ENCODE measurements at places on chromosomes 16 and 17.

GRCh38 chr16:2237493-2238149 lies 1.4 kb downstream of the DNASE1L2 start:
- no peak for DNase-seq

DNA sequence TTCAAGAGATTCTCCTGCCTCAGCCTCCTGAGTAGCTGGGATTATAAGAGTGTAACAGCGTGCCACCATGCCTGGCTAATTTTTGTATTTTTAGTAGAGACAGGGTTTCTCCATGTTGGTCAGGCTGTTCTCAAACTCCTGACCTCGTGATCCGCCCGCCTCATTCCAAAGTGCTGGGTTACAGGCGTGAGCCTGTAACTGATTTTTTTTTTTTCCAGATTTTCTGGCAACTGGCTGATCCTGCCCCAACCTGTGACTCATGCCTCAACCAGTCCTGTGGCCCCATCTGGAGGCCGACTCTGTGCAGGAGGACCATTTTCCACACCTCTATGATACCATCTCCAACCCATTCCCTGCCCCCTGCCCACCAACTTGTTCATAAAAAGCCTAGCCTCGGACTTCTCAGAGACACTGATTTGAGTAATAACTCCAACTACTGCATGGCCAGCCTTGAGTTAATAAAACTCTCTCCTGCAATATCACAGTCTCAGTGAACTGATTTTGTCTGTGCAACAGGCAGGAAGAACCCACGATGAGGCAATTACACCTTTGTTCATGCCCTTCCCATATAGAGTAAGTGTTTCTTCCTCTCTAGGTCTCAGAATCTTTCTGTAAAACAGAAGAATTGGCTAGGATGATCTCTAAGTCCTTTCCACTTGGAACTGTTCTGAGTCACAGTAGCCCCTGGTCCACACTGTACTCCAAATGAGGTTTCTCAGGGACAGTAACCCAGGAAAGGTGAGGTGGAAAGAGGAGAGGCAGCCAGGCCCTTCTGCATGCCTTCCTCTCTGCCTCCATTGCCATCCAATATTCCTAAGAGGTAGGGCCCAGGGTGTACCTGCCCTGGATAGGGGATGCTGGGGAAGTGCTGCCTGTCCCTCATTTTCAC lies 8.8 kb upstream of the CNOT1 start:
- DNase-seq: peak; percentile 27

DNA sequence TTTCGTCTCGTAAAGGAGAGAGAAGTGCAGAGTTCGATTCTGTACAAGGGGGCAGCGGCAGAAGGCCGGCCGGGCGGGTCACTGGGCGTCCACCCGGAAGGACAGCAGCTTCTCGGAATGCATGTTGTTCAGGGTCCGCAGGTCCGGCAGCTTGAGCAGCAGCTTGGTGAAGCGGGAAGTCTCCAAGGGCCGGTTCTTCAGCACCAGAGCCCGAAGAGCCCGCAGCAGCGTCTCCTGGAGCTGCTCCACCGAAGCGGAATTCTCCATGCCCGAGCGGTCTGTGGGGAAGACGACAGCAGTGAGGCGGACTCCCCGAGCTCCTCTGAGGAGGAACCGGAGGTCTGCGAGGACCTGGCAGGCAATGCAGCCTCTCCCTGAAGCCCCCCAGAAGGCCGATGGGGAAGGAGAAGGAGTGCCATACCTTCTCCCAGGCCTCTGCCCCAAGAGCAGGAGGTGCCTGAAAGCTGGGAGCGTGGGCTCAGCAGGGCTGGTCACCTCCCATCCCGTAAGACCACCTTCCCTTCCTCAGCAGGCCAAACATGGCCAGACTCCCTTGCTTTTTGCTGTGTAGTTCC lies 7.3 kb downstream of the NR1D1 start:
- peak; percentile 15 for DNase-seq

DNA sequence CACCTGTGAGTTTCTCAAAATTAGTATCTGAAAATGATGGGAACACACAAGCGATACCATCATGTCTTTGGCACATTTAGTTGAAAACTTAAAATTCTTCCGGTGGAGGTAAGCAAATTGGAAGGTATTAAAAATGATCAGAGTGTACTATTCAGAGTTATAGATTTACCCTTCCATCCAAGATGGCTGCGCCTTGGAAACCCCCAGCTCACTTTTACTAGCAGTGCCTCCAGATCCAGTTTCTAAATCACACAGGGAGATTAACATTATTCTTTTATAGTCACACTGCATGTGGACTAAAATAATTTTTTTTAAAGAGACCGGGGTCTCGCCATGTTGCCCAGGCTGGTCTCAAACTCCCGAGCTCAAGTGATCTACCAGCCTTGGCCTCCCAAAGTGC lies 15.0 kb downstream of the PITPNC1 start:
- DNase-seq: no peak

DNA sequence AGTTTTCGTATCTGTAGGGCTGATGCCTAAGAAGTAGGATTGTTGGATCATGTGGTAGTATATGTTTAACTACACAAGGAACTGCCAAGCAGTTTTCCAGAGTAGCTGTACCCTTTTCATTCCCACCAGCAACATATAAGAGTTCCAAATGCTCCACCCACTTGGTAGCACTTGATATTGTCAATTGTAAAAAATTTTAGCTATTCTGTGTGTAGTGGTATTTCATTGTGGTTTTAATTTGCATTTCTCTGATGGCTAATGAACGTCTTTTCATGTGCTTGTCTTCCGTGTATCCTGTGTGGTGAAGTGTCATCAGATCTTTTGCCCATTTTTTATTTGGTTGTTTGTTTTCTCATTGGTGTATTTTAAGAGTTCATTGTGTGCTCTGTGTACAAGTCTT lies 69.7 kb downstream of the TANC2 start:
- no peak for DNase-seq

- no peak for DNase-seq
Observed at GRCh38 chr17:74744714-74745547, 3.5 kb upstream of the NHERF1 start.

DNA sequence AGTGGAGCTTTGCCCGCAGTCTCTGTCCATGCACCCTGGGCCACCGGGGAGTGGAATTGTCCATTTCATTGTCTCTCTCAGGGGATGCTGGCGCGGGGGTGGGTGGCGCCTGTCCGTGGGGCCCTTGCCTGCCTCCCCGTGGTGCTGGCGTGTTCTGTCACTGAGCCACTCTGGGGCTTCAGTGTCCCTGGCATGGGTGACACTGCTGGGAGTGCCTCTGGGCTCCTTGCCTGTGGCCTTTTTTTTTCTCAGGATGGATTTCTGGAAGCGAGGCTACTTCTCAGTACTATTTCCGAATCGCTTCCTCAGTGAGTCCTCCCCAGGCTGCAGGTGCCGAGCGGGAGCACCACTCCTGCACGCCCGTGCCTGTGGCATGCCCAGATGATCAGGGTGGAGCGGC lies 55.0 kb downstream of the PDPK1 start:
- DNase-seq: no peak

DNA sequence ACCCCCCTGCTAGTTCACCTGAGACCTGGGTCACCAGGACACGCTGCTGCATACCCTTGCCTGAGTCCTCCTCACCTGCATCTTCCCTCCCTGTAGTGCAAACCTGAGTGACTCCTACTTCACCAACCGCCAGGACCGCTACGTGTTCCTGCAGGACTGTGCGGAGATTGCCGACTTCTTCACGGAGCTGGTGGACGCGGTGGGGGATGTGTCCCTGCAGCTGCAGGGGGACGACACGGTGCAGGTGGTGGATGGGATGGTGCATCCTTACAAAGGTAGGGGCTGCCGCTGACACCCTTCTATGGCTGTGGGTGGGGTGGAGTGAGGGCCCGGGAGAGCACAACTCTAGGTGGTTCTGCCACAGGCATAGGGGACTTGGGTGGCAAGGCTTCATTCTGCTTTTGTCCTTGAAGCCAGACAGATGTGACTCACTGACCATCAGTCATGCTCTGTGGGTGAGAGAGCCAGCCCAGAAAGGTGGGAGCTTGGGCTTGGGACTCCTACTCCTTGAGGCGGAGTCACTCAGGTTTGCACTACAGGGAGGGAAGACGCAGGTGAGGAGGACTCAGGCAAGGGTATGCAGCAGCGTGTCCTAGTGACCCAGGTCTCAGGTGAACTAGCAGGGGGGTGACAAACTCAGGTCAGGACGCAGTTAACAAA lies 22.3 kb downstream of the PGS1 start:
- no peak for DNase-seq

- DNase-seq: peak; percentile 9
Observed at GRCh38 chr17:39485555-39485954, 24.3 kb downstream of the CDK12 start.

DNA sequence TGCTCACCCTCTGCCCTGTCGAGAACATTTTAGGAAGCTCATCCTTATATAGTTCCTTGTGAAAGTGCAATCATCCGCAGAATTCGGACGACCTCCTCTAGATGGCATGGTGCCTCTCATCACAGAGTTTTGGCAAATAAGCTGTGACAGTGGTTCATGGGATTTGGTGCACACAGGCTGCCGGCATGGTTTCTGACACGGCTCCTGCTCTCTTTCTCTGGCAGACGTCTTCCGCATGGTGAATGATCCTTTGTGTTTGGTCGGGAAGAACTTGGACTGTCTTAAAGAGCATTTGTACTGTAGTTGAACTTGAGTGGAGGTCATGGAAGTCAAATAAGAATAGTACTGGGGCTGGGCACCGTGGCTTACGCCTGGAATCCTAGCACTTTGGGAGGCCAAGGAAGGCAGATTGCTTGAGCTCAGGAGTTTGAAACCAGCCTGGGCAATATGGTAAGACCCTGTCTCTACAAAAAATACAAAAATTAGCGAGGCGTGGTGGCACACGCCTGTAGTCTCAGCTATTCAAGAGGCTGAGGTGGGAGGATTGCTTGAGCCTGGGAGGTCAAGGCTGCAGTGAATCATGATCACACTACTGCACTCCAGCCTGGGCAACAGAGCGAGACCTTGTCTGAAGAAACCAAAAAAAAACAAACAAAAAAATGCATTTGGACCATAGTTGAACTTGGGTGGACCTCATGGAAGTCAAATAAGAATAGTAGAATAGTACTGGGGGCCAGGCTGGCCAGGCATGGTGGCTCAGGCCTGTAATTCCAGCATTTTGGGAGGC lies 34.7 kb upstream of the NAT9 start:
- DNase-seq: no peak

- DNase-seq: no peak
Observed at GRCh38 chr16:57629516-57630406, 1.3 kb downstream of the ADGRG1 start.

GRCh38 chr16:4410335-4411075 lies 5.9 kb downstream of the CORO7 start:
- peak; percentile 95 for DNase-seq

DNA sequence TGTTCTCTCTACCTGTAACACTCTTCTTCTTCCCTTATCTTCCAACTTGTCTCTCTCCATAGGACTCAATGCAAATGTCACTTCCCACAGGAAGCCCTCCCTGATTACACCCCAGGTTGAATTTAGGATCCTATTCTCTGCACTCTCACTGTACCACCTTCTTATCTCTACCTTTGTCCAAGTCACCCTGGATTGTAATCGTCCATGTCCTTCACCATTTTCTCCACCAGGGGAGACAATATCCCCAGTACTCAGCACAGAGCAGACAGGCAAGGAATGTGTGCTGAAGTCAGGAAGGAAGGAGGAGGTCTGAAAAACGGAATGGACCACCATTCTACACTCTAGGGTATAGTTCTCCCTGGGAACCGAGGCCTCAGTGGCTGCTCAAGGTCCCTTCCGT lies 14.2 kb downstream of the C16orf82 start:
- no peak for DNase-seq

DNA sequence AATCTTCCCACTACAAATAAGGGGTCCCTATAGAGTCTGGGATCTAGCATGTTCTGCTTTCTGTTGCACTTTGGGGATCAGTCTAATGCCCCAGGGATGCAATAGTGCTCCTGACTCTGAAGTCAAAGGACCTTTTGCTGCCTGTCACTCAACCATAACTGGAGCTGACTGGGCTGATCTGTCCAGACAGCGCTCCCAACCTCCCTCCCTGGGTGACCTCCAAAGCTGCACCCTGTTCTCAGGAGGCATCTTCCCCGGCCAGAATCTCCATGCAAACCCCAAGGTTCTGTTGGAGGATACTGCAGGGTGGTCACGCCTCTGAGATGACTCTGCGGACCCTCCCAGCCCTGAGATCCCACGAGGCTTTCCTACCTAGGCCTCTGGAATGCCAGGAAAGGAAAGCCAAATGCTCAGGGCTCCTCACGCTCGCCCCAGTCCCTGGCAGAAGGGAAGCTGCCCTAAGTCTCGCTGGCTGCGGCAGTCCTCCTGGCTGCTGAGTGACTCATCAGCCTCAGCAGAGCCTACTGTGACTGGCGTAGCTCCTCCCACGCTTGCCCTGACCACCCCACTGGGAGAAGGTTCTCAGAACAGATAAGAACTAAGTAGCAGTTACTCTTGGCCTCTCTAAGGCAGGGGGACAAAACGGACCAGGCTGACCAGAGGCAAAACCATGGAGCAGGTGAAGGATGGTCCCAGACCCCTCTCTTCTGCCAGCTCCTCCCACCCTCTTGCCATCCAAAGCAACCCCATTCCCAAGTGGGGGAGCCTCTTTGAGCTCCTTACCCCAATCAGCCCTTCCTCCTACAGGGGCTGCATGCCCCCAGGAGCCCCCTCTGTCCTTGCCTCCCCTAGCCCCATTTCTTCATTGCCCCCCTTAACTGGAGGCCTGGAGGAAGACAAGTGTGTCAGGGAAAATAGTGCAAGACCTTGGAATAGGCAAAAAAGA lies 124.1 kb upstream of the TNRC6C start:
- DNase-seq: no peak

DNA sequence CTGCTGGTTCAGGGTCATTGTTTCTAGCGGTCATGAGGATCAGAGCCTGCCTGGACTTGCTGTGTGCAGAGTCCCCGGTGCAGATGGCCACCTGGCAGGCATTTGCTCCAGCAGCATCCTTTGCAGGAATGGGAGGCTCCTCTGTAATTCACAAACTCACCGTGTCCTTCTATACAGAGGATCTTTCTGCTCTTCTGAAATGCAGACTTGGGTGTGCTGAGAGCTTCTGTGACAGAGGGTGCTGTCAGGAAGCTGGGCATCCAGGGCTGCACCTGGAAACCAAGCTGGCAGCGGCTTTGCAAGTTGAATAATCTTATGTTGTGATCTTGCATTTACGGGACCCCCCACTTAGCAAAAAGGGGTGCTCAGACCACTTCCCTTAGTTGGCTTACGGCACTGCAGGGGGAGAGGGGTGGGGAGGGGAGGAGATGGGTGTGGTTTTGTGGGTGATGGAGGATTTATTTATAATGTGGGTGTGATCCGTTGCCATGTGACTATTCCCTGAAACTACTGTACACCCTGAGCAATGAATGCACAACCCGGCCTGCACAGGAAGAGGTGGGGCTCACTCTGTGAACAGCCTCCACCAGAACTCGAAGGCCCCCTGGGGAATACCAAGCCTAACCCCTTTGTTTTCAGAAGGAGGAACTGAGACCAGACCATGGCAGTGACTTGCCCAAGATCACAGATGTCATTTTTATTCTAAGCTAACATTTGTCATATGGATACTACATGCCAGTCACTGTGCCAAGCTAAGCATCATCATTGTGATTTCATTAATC lies 178.3 kb downstream of the PRKCB start:
- peak; percentile 13 for DNase-seq

- DNase-seq: no peak
Observed at GRCh38 chr17:31061678-31062077, 33.1 kb upstream of the NF1 start.

- no peak for DNase-seq
Observed at GRCh38 chr16:21704266-21704665, 40.5 kb downstream of the OTOA start.
